ENCODE measurements at places on chromosomes 1 and 21.

DNA sequence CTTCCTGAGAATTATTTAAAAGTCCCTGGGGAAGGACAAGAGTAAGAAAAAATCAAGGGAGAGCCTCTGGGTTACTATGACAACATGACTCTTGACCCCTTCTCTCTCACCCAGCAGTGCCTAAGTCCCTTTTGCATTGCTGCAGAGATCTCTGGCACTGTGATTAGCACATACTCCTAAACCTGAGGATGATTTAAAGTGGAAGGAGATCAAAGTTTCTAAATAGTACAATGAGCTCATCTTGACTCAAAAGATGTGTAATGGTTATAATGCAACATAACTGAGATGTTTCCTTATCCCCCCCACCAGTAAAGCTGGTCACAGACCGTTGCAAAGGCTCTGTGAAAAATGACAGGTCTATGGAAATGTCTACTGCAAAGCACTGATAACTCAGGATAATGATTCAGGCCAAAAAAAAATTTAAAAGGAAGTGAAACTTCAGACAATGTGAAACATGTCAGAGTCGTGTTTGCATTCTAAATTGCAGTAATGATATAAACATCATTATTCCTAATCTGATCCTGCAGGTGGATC lies 519.2 kb downstream of the KIF26B start:
- no peak for DNase-seq

GRCh38 chr1:94022471-94023189 lies 98.3 kb downstream of the ABCA4 start:
- DNase-seq = no peak

DNA sequence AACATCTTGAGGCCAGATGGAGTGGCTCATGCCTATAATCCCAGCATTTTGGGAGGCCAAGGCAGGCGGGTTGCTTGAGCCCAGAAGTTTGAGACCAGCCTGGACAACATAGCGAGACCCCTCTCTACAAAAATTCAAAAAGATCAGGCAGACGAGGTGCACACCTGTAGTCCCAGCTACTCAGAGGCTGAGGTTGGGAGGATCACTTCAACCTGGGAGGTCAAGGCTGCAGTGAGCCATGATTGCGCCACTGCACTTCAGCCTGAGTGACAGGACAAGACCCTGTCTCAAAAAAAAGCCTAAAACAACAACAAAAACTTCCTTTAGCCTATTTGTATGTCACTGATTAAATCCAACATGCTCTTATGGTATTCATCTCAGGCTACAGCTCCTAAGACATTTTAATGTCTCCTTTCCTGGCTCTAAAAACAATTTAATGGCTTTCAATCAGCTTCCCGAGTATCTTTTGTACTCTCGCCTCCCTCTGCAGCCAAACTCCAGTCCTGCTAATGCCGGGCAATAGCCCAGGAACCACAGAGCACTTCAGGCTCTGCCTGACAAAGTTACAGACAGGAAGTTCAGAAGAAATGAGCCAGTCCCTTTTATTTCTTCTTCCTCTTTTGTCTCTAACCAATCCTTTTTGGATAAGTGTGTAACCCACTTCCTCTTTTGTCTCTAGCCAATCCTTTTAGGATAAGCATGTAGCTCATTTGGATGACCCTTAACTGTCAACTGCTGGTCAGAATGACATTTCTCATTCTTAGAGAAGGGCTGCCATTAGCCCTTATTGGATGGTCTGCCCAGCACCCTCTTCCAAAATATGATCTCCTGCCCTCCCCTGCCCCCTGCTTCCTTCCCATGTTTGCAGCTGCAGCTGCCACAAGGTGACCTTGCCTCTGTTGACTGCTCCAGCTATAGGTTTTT lies 6.6 kb upstream of the DOP1B start:
- DNase-seq = no peak

DNA sequence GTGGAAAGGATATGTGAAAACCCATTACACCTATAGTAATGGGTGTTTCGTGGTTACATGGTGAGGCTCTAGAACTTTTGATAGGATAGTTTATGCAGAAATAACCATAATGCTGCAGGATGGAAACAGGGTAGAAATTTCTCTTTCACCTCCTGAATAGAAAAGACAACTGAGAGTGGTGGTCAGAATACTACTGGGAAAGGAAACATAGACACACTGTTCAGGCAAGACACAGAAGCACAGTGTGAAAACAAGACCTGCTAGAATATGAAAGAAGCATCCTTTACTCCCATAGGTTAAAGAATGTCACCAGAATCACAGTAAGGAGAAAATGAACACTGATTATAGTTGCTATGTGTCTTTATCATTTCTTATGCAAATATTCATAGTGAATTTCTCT lies 496.6 kb downstream of the DPYD start:
- DNase-seq = no peak

- DNase-seq = no peak
Measured at GRCh38 chr1:200296091-200296661, 113.7 kb downstream of the ZNF281 start.

- no peak for DNase-seq
Measured at GRCh38 chr1:98749152-98749756, 87.7 kb downstream of the SNX7 start.

DNA sequence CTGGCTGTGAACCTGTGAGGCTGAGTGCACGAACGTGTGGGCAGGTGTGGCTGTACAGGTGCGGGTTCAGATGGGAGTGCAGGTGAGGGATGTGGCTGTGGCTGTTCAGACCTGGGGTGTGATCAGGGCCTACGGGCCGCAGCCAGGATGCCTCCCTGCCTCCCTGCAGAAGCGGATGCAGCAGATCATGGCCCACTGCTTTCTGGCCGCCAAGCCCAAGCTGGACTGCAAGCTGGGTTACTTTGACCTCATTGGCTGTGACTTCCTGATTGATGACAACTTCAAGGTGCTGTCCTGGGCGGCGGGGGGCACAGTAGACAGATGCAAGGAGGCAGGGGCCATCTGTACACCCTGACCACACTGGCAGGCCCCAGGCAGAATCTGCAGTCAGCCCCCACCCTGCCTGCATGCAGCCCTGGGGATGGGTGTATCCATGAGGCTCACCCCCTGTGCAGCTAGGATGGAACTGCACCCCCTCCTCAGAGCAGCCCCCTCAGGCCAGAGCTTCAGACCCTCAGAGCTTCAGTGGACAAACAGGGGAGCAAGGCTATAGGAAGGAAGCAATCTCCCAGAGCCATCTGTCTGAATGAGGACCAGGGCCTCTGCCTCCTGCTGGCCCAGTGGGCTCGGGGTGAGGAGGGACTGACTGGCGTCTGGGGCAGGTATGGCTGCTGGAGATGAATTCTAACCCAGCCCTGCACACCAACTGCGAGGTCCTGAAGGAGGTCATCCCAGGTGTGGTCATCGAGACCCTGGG lies 9.8 kb downstream of the TNFRSF18 start:
- DNase-seq = no peak

- no peak for DNase-seq
Measured at GRCh38 chr1:243849421-243850201, 432 bp downstream of the AKT3 start.

DNA sequence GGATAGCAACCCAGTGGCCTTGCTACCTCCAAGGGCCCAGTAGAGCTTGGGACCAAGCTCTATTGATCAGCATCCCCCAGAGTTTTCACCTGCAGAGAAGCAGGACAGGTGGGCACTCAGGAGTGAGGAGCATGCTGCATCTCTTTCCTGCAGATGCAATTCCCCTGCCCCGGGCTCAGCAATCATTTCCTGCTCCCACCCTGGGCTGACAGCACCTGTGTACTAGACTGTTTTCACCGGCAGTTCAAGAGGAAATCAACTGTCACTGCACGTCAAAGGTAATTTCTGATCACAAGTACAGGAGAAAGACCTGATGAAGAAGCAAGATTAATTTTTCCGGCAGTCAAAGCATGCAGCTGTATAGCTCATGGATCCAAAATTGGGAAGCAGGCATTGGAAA lies 8.8 kb upstream of the NT5C1A start:
- DNase-seq = no peak

DNA sequence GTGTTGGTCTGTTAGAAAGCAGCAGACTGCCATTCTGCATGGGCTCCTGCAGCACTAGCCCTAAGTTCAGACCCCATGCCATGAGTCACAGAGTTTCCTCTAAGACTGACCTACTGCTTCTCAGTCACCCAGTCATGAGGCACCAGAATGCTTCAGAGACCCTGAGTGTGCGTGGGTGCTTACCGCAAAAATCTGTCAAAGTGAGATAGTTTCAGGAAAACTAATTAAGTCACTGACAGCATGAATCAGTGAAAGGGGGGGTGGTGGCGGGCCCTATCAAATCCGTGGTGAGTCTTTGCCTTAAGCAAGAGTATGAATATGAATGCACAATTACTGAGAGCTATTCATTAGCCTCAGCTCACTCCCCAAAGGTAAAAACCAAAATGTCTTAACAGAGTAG lies 98.1 kb downstream of the KCTD3 start:
- no peak for DNase-seq

- DNase-seq = no peak
Measured at GRCh38 chr21:39184050-39184980, 1.1 kb upstream of the PSMG1 start.

DNA sequence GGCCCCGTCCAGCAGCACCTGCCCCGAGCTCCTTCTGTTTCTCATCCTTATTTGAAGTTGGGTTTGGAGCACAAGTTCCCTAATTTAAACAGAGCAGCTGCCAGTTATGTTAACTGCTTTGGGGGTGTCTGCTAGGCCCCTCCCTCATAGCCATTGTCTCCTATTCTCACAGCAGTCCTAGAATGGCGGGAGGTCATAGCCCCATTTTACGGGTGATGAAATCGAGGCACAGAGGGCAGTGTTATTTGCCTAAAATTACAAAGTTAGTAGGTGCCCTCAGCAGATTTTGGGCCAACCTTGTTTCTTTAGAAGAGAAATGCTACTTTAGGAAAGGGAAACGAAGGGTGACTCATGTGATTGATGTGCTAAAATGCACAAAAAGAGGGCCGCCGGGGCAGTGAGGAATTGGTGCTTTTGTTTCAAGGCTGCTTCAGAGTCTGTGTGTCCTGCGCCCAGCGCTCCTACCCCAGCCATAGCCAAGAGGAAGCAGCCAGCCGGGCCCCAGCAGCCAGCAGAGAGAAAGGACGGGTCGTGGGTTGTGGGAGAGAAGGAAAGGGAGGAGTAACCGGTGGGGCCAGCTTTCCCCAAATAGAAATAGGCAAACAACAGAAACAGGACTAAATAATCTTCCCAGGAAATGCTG lies 13.0 kb downstream of the VANGL1 start:
- DNase-seq = no peak

- DNase-seq = no peak
Measured at GRCh38 chr1:37317870-37318467, 156.4 kb upstream of the ZC3H12A start.

DNA sequence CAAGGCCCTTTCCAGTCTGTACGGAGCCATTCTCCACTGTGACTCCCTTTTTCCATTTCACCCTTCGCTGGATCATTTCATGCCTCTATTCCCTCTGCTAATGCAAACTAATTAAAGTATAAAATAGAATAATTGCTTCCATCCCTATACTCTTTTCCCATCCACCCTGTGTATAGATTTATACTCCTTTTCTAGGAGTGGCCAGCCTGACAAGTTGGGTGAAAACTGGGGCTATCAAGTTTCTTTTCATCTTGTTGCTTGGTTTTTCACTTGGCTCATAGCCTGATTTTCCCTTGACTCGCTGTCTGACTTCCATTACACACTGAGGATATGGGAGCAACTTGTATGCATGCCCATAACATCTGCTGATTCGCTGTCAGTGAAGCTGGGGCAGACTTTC lies 107.0 kb downstream of the PLXNA2 start:
- no peak for DNase-seq

- DNase-seq = no peak
Measured at GRCh38 chr1:11354893-11355553, 82.0 kb downstream of the UBIAD1 start.
